ENCODE measurements at places on chromosomes 12 and 14.

DNA sequence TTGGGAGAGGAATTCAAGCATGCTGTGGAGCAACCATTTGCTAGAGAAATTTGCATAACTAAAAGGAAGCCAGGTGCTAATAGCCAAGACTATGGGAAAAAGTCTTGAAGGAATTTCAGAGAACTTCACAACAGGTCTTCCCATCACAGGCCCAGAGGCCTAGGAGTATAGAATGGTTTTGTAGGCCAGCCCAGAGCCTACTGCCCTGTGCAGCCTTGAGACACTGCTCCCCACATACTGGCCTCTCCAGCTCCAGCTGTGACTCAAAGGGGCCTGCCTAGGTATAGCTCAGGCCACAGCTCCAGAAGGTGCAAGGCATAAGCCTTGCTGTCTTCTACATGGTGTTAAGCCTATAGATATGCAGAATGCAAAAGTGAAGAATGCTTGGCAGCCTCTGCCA is 227.1 kb downstream of the SLC2A13 start:
- peaks cover 14% of the 10 kb centered on the region for H3K4me1 ChIP-seq
- no peak overlapping the region for H3K27ac ChIP-seq

- H3K4me3 ChIP-seq, result no peak overlapping the region
- no peaks in the 10 kb centered on the region for H3K4me1 ChIP-seq
- no peak overlapping the region for H3K27ac ChIP-seq
- no peaks in the 10 kb centered on the region for H3K36me3 ChIP-seq
- DNase-seq, result no peak
Measured at GRCh38 chr14:78848234-78848820, 678.2 kb downstream of the NRXN3 start.

GRCh38 chr14:89382901-89383845 is 33.9 kb downstream of the FOXN3 start:
- peaks cover 24% of the 10 kb centered on the region for H3K36me3 ChIP-seq
- H3K27ac ChIP-seq, result no peak overlapping the region
- no peaks in the 10 kb centered on the region for H3K27me3 ChIP-seq
- H3K4me3 ChIP-seq, result no peak overlapping the region
- H3K4me1 ChIP-seq, result peaks cover 26% of the 10 kb centered on the region

DNA sequence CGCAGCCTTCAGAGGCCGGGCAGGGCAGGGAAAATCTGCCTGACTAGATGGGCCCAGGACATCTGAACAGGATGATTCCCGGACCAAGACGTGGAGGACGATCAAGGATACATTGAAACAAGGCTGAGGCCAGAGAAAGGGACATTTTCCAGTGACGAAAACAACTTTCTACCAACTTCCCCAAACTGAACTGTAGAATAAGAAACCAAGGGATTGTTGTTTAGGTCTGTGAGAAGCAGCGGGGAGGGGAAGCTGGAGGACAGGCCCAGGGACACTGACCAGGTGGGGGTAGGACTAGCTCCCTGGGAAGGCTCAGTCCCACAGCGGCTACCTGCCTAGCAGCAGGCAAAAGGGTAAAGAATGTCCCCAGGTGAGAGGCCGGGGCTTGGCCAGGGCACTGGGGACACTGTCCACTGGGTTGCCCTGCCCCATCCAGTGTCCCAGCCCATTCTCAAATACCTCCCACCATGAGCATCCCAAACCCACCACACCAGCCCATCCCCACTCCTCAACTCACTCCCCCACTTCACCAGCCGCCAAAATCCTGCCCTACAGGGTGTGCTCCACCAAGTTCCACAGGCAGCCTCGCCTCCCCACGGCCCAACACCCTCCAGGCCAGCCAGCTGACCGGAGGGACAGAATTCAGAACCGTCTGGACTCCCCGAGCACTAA is 995 bp downstream of the TNFRSF1A start:
- no peak overlapping the region for H3K27ac ChIP-seq
- H3K4me1 ChIP-seq, result peaks cover 22% of the 10 kb centered on the region
- DNase-seq, result no peak
- no peak overlapping the region for H3K4me3 ChIP-seq

GRCh38 chr12:123676616-123677320 is 5.9 kb downstream of the TCTN2 start:
- no peak for DNase-seq
- H3K36me3 ChIP-seq, result peaks cover 21% of the 10 kb centered on the region
- no peak overlapping the region for H3K4me3 ChIP-seq
- H3K27me3 ChIP-seq, result no peaks in the 10 kb centered on the region
- no peak overlapping the region for H3K27ac ChIP-seq

- H3K27me3 ChIP-seq, result no peaks in the 10 kb centered on the region
- H3K27ac ChIP-seq, result no peak overlapping the region
- H3K4me1 ChIP-seq, result no peaks in the 10 kb centered on the region
- H3K36me3 ChIP-seq, result no peaks in the 10 kb centered on the region
- no peak for DNase-seq
Measured at GRCh38 chr12:74449872-74450271, 87.8 kb upstream of the ATXN7L3B start.
